ENCODE measurements at places on chromosomes 16 and 17.

DNA sequence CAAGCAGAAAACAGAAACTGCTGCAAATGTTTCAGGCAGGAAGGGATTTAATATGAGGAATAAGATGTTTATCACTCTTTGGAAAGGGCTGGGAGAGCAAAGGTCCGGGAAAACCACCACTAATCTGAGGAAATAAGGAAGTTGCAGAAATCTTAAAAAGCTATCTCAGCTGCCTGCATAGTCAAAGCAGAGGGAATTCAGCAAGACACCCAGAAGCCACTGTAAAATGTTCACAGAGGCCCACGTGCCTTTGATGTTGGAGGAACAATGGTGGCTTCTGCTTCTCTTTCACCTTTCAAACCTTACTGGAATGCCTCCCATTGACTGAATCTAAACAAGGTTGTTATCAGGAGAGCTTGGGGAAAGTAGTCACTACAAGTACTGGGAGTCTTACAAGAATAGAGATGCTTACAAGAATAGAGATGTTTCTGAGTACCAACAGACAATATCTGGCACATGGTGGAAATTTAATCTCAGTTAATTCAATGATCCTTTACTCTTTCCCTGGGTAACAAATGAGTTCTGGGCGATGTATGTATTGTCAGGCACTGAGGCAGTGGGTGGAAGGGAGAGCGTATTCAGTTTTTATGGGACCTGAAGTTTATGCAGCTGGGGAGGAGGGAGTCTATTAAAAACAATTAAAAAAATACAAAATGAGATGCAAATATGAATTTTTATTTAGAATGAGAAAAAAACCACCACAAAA, 56.1 kb upstream of the MED13 start:
- DNase-seq, result no peak

DNA sequence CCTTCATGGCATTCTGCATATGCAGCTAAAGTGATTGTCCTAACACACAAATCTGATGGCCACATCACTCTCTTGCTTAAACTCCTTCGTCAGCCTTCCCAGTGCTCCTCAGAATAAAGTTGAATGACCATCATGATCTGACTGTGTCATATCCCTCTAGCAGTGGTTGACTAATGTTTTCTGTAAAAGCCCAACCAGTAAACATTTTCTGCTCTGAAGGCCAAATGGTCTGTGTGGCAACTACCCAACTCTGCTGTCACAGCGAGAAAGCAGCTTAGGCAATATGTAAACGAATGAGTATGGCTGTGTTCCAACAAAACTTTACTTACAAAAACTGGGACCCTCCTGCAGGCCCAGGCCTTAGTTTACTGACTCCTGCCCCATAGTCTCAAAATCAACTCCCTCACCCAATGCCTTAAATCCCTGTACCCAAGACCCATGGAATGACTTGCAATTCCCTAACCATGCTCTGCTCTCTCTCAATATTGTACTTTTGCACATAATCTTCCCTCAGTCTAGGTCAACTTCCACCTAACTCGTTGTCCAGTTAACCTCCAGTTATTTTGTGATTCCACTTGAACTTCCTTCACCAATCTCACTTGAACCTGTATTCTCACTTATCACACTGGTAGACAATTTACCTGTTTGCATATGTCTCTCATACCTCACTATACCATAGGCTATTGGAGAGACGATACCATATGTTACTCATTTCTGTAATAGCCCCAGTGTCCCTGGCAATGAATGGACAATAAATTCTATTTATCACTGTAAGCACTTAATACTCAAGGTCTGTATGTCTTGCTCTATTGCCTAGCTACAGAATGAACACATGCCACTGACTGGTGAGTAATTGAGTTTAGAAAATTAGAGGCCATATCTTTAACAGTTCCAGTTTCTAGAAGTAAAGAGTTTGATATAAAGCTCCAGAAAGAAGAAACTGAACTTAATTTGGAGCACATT, 29.1 kb downstream of the TMEM100 start:
- no peak for DNase-seq

DNA sequence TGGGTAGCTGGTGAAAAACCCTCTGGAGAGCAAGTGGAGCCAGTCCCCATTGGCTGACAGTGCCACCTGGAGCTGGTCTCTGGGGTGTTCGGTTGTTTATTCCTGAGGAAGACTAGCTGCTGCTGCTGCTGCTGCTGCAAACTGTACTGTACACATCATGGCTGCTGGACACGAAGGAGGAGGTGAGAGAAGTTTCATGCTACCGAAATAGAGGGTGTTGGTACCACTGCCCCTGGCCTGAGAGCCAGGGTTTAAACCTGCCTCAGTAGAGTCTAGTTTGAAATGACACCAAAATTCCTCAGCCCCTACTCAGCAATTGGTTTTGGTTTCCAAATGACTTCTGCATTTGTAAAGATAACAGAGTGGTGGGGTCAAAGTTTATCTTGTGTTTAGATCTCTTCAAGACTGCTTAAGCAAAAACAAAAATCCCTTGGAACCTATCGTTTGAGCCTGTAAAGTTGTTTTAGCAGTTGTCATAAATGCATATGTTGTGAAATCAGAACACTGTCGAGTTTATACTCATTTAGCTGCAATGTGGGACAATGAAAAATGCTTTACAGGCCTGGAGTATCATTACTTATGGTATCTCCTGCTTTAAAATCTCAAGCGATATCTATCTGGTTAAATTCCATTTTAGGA, 40.8 kb downstream of the CYB5B start:
- DNase-seq, result no peak

DNA sequence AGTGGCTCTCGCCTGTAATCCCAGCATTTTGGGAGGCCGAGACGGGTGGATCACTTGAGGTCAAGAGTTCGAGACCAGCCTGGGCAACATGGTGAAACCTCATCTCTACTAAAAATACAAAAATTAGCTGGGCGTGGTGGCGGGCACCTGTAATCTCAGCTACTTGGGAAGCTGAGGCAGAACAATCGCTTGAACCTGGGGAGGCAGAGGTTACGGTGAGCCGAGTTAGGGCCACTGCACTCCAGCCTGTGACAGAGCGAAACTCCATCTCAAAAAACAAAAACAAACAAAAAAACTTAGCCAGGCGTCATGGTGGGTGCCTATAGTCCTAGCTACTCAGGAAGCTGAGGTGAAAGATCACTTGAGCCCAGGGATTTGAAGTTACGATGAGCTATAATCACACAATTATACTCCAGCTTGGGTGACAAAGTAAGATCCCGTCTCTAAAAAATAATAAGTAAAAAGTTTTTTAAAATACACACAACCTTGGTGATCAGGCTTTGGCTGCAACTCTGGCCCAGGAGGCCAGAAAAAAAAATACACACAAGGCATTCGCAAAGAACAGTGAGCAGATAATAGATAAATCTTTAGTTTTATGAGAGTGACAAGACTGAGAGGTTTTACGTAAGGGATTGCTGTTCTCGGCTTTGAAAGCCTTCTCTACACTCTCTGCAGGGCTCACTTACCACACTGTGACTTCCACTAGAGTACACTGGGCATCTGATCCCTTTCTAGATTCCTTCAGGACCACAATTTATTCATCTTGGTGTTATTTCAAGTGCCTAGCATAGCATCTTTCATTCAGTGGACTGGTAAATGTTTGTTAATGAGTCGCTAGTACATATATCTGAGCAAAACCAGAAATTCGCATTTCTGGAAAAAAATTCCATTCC, 5.9 kb downstream of the GSPT1 start:
- DNase-seq, result no peak
